ENCODE measurements at places on chromosomes 7 and 10. TPM values are rescaled to one million over a fixed set of nuclear protein-coding genes. Genes with fewer than 3 reads are reported as not detected.

The RSPH10B2 gene
- total RNA-seq, result 0.07 TPM

The CELF2 gene
- 0.06 TPM for total RNA-seq

The MYO1G gene
- total RNA-seq, result 0.14 TPM

The ANKRD16 gene
- 10.4 TPM for total RNA-seq

The SLC26A4 gene
- 0.02 TPM for total RNA-seq

The RBM20 gene
- total RNA-seq, result 1.3 TPM

The TDRD1 gene
- not detected for total RNA-seq

The SPDYE8 gene
- not detected for total RNA-seq

The PNLIP gene
- total RNA-seq, result not detected

The TRAPPC14 gene
- total RNA-seq, result 8.7 TPM

The NOS3 gene
- 0.30 TPM for total RNA-seq

The CHN2 gene
- total RNA-seq, result not detected

The RAPGEF5 gene
- total RNA-seq, result 0.07 TPM

The A1CF gene
- not detected for total RNA-seq

The MMRN2 gene
- total RNA-seq, result 0.81 TPM

The LIPM gene
- total RNA-seq, result not detected

The MRPS33 gene
- total RNA-seq, result 123 TPM

The RPEL1 gene
- total RNA-seq, result 0.07 TPM

The GATA3 gene
- 4.5 TPM for total RNA-seq

The C10orf62 gene
- total RNA-seq, result not detected

The RNF148 gene
- not detected for total RNA-seq

The PLOD3 gene
- 80.2 TPM for total RNA-seq

The TFR2 gene
- total RNA-seq, result 2.4 TPM

The ASIC3 gene
- total RNA-seq, result 4.3 TPM

The FLNC gene
- total RNA-seq, result 4.1 TPM

The PRKCQ gene
- total RNA-seq, result 4.0 TPM

The DNA2 gene
- total RNA-seq, result 9.7 TPM

The PCLO gene
- 0.96 TPM for total RNA-seq

The HYAL4 gene
- total RNA-seq, result not detected

The HOXA1 gene
- 2.5 TPM for total RNA-seq

The VPS41 gene
- total RNA-seq, result 23.8 TPM

The ADARB2 gene
- not detected for total RNA-seq

The AFAP1L2 gene
- total RNA-seq, result 22.9 TPM

The MINDY3 gene
- 13.0 TPM for total RNA-seq

The TUBAL3 gene
- 0.57 TPM for total RNA-seq

The MKX gene
- not detected for total RNA-seq

The TBXAS1 gene
- 12.6 TPM for total RNA-seq

The VAX1 gene
- 1.7 TPM for total RNA-seq

The DKK1 gene
- total RNA-seq, result 406 TPM

The KLLN gene
- 0.66 TPM for total RNA-seq

The STAG3 gene
- total RNA-seq, result 0.22 TPM

The GPNMB gene
- total RNA-seq, result 2.7 TPM

The LRIT1 gene
- total RNA-seq, result not detected

Data from A549 treated with CORT108297 at 1 μM for 4 hours (cell line).